ENCODE measurements at places on chromosomes 1 and 21.
A peak's percentile ranks its signal among the peaks of the same experiment; 100 is the strongest.

DNA sequence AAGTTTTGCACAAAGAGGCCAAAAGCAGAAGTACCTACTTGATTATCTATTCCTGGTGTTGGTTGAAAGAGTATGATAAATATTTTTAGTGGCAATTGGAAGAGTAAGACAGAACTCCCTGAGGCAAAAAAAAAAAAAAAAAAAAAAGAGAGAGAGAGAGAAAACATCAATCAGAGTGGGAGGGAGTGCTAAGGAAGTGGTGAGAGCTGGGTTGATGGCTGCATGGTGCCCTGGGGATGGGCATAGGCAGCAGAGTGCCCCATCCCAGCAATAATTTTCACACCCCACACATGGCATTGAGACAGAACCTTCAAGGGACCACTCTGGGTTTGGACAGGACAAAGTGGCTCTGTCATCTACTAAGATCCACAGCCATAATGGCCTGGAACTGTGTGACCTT lies 59.4 kb upstream of the FAM20B start:
- no peak for DNase-seq

- no peak for DNase-seq
Observed at GRCh38 chr1:24102961-24103360, 9.0 kb downstream of the MYOM3 start.

- no peak for DNase-seq
Observed at GRCh38 chr1:243731301-243731891, 118.6 kb downstream of the AKT3 start.

DNA sequence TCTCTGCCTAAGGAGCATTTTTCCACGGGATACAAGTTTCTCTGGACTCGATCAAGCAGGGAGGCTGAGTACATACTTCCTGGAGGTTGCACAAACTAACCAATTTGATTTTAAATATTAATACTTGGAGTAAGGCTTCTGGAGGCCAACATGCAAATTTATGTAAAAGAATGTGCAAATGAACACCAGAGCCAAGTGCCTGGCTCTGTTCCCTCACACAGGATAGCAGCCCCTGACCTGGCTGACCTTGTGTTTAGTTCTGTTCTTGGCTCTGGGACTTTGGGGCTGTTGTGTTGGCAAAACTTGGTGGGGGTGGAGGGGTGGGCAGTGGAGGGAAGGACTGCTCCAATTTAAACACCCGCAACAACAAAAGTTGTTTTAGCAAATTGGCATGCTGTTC lies 34.2 kb downstream of the CNIH3 start:
- no peak for DNase-seq

- no peak for DNase-seq
Observed at GRCh38 chr1:155472491-155473083, 90.0 kb downstream of the ASH1L start.

GRCh38 chr1:1003618-1004419 lies 3.9 kb upstream of the HES4 start:
- DNase-seq: no peak

- peak; percentile 57 for DNase-seq
Observed at GRCh38 chr21:44454747-44455523, at the start of gene LRRC3. Gene LRRC3, plus strand, starts transcription at chr21:44455510. Its CDS starts 1,135 bp downstream, at chr21:44456645.

GRCh38 chr21:39218082-39218409 lies 34.8 kb upstream of the PSMG1 start:
- no peak for DNase-seq

DNA sequence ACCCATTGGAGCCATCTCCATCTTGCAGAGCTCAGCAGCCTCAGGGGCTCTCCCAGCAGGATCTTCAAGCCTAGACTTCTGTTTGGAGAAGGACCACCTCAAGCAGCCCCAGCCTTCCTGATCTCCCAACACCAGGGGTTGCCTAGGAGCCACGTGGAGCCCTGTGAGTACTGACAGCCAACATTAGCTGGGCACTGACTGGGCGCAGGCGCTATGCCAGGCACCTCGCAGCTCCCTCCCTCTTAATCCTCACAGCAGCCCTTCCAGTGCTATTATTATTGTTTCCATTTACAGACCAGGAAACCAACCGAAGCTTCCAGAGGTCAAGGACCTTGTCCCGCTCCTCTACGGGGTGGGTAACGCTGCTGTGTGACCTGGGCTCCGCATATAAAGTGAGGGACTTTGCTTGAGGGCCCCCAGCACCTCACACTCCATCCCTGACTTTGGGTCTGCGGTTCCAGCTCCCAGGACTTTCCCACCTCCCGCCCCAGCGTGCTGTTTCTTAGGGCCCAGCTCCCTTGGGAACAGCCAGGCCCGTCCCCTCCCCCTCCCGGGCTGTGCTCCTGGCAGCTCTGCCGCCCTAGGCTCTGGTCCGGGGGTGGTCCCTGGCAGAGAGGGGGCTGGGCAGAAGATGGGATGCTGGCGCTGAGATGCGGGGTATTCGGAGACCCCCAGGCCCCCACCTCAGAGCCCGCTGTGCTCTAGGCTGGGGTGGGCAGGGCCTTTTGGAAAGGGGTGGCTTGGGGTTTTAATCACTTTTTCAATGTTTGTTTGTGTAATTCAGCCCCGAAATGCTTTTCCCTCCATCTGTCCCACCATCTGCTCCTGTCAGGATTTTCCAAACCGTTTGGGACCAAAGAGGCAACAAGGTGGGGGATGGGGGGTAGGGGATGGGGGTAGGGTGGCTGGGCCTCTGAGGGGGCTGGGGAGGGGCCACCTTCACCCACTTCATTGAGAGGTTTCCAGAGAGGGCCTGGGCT lies 4.1 kb upstream of the HPCA start:
- DNase-seq: no peak

DNA sequence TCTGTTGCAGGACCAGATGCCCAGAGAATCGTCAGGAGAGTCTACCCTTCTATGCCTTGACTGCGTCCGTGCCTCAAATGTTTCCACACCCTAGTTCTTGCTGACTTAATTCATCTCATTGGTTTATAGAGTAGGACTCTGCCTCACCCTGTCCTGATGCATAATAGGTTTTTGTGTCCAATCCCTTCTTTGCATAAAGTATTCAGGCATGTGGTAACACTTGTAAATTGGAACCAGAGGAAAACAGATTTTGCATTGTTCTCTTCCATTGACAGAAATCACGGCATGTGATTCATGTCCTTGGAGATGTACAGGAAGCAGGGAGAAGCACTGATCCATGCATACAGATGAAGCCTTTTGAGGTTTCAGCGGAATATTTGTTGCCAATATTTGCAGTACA lies 29.5 kb downstream of the PLPPR5 start:
- no peak for DNase-seq

- peak; percentile 82 for DNase-seq
Observed at GRCh38 chr1:109089242-109090015, 1.1 kb upstream of the TMEM167B start.

All from NAMALWA (cell line).